ENCODE measurements at places on chromosomes 7 and 10. TPM values are rescaled to one million over a fixed set of nuclear protein-coding genes. Genes with fewer than 3 reads are reported as not detected.

Gene C10orf95
- under 0.01 TPM for total RNA-seq

Gene RAB19
- total RNA-seq: not detected

Gene FAM25C
- total RNA-seq: not detected

Gene JCAD
- total RNA-seq: 15.5 TPM

Gene ANKRD61
- not detected for total RNA-seq

Gene SCIN
- 0.98 TPM for total RNA-seq

Gene EVX1
- not detected for total RNA-seq

Gene MOGAT3
- not detected for total RNA-seq

Gene ATP6V0A4
- total RNA-seq: 0.74 TPM

Gene OR2A7
- 0.74 TPM for total RNA-seq

Gene SPDYE2B
- not detected for total RNA-seq

Gene LIPK
- not detected for total RNA-seq

Gene SEC31B
- 4.2 TPM for total RNA-seq

Gene PLEKHS1
- not detected for total RNA-seq

Gene MMRN2
- 5.2 TPM for total RNA-seq

Gene ECHS1
- 28.8 TPM for total RNA-seq

Gene SLF2
- total RNA-seq: 38.6 TPM

Gene ARMC10
- 33.4 TPM for total RNA-seq

Gene CACUL1
- 24.1 TPM for total RNA-seq

All from temporal lobe (tissue), 4 donors.